Activated CD4-positive, alpha-beta memory T cell treated with anti-CD3 and anti-CD28 coated beads for 36 hours (primary cell): ENCODE measurements at places on chromosomes 4 and X. TPM values are rescaled to one million over a fixed set of nuclear protein-coding genes. Genes with fewer than 3 reads are reported as not detected.

GRCh38 chrX:115591856-115592842, 31.2 kb downstream of the PLS3 start:
- H3K36me3 ChIP-seq, result no peaks in the 10 kb centered on the region
- H3K4me3 ChIP-seq, result no peak overlapping the region
- H3K27ac ChIP-seq, result no peak overlapping the region
- H3K4me1 ChIP-seq, result no peaks in the 10 kb centered on the region
- no peak for DNase-seq

MAGEA8 gene
- not detected for total RNA-seq

DNA sequence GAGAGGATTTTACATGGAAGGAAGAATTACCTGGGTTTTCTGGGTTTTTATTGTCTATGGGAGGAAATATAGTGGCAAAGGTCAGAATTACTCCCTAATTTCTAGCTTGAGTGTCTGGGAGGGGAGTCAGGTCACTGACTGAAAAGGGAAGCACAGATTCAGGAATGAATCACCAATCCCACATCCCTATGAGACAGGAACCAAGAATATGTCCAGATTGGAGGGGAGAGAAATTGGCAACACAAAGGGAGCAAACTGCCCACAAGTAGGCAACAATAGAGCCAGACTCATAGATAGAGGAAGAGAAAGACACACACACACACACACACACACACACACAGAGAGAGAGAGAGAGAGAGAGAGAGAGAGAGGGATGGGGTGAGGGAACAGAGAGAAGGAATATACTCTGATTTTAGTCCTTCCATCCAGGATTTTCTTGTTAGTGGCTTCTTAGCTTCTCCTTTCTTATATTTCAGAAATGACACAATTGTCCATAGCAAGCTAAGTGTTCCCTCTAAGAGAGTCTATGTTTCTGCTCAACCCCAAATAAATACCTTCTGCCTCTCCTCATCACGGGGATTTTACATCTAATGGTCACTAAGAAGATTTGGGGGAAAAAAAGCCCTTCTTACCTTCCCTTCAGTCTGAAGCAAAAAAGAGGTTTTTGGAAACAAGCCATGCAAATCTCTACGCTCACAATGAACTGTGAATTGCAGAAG, 12.0 kb downstream of the P2RY10 start:
- peak overlapping the region; percentile 43 for H3K27ac ChIP-seq
- H3K4me3 ChIP-seq, result peak overlapping the region; percentile 31
- no peaks in the 10 kb centered on the region for H3K27me3 ChIP-seq
- peaks cover 61% of the 10 kb centered on the region for H3K36me3 ChIP-seq

DNA sequence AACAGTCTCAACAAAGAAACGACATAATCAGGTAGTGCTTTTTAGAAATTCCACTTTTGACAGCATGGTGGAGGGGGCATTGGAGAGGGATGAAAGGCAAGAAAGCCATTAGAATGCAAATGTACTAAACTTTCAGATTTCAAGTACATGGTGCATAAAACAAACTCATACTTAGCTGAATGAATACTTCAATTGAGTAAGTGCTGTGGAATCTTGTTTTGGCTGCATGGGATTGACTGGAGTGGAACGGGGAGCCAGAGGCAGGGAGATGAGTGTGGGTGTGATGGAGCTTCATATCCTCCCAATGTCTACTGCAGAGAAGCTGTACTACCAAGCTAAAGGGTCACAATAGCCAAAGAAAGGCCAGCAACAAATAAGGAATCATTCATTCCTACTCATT, 52.4 kb downstream of the USP46 start:
- no peaks in the 10 kb centered on the region for H3K27me3 ChIP-seq
- no peak overlapping the region for H3K27ac ChIP-seq
- no peak overlapping the region for H3K4me3 ChIP-seq
- peaks cover 47% of the 10 kb centered on the region for H3K36me3 ChIP-seq

GRCh38 chr4:8439914-8440491, 520 bp downstream of the ACOX3 start:
- peak overlapping the region; percentile 95 for H3K4me3 ChIP-seq
- no peaks in the 10 kb centered on the region for H3K27me3 ChIP-seq
- DNase-seq, result peak; percentile 50
- peaks cover 67% of the 10 kb centered on the region for H3K4me1 ChIP-seq
- peak overlapping the region; percentile 99 for H3K27ac ChIP-seq

ASB11 gene
- not detected for total RNA-seq

ATP7A gene
- 8.0 TPM for total RNA-seq

P2RY10 gene
- 38.8 TPM for total RNA-seq

SSX4 gene
- not detected for total RNA-seq

GRCh38 chr4:60934566-60935295, 265.4 kb upstream of the ADGRL3 start:
- H3K4me1 ChIP-seq, result no peaks in the 10 kb centered on the region
- H3K27me3 ChIP-seq, result no peaks in the 10 kb centered on the region
- DNase-seq, result no peak

GRCh38 chr4:149896432-149896831, 80.8 kb upstream of the IQCM start:
- no peak overlapping the region for H3K4me3 ChIP-seq
- H3K27me3 ChIP-seq, result no peaks in the 10 kb centered on the region
- H3K4me1 ChIP-seq, result no peaks in the 10 kb centered on the region
- H3K36me3 ChIP-seq, result no peaks in the 10 kb centered on the region
- DNase-seq, result no peak
- no peak overlapping the region for H3K27ac ChIP-seq

- no peaks in the 10 kb centered on the region for H3K4me1 ChIP-seq
- H3K27me3 ChIP-seq, result no peaks in the 10 kb centered on the region
- H3K27ac ChIP-seq, result no peak overlapping the region
- no peak for DNase-seq
- no peak overlapping the region for H3K4me3 ChIP-seq
Observed at GRCh38 chr4:170127758-170128157, 38.0 kb upstream of the AADAT start.

GRCh38 chr4:103902730-103903129, 182.9 kb upstream of the TACR3 start:
- H3K27ac ChIP-seq, result no peak overlapping the region
- H3K27me3 ChIP-seq, result no peaks in the 10 kb centered on the region
- H3K4me3 ChIP-seq, result no peak overlapping the region

- no peak overlapping the region for H3K4me3 ChIP-seq
- no peak for DNase-seq
- no peaks in the 10 kb centered on the region for H3K4me1 ChIP-seq
- H3K36me3 ChIP-seq, result no peaks in the 10 kb centered on the region
- no peak overlapping the region for H3K27ac ChIP-seq
Observed at GRCh38 chr4:167717495-167717894, 374.8 kb upstream of the ANXA10 start.

STOX2 gene
- not detected for total RNA-seq

DNA sequence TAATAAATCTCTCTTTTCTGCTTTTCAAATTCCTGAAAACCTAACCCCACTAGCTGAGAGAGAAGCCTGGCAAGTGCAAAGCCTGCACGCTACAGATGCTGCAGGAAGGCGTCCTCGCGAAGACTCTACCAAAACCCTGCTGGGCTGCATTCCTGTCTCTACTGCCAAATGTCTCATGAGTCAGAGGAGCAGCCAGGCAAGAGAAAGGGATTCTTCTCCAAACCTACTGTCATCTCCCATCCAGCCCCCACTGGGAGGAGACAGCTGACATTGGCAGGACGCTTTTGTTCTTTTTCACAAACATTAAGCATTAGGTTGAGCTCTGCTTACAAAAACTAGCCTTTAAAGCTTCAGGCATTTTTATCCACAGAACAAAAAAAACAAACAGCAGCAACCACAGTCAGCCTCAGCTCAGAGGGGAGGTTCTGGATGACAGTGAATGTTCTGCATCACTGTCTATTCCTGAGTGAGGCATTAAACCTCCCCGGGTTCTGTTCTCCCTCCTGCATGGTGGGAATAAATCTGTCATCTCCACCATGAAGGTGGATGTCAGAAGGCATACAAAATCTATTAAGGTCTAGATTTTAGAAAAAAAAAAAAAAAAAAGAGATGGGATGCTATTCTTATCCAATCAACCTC, 18.0 kb downstream of the CRMP1 start:
- H3K4me3 ChIP-seq, result no peak overlapping the region
- H3K27ac ChIP-seq, result no peak overlapping the region
- H3K27me3 ChIP-seq, result peaks cover 11% of the 10 kb centered on the region
- H3K36me3 ChIP-seq, result no peaks in the 10 kb centered on the region
- H3K4me1 ChIP-seq, result no peaks in the 10 kb centered on the region

- no peak overlapping the region for H3K27ac ChIP-seq
- DNase-seq, result no peak
- no peaks in the 10 kb centered on the region for H3K4me1 ChIP-seq
- H3K36me3 ChIP-seq, result no peaks in the 10 kb centered on the region
- H3K4me3 ChIP-seq, result no peak overlapping the region
Observed at GRCh38 chrX:36963852-36964251, 44.3 kb upstream of the FAM47C start.

DNA sequence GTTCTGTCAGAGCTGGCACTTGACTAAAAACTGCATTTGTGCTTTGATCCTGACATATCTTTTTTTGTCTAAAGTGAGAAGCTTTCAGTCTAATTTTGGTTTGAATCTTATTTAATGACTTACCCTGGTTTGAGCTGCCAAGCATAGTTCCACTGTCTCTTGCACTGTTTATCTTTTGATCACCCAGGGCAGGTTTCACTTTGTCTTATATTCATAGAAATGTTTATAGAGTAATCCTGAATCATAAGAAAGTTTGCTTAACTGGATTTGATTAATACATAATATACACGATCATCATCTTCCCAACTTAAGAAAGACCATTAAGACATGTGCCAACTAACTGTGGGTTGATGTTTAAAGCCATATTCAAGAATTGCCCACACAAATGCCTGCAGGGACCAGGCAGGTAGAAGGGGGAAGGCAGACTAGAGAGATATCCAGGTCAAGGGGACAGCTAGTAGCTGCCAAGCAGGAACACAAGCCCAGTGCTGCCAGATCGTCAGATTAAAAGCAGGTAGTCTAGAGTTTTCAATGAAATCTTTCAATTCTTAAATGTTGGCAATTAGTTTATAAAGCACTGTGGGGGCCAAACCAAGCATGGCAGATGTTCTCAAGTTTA, 1.9 kb downstream of the GK start:
- H3K36me3 ChIP-seq, result peaks cover 24% of the 10 kb centered on the region
- H3K27me3 ChIP-seq, result no peaks in the 10 kb centered on the region
- peaks cover 52% of the 10 kb centered on the region for H3K4me1 ChIP-seq
- H3K27ac ChIP-seq, result peak overlapping the region; percentile 86

DCAF8L2 gene
- total RNA-seq, result not detected

LUZP4 gene
- not detected for total RNA-seq

- no peaks in the 10 kb centered on the region for H3K4me1 ChIP-seq
- H3K36me3 ChIP-seq, result no peaks in the 10 kb centered on the region
- H3K27ac ChIP-seq, result no peak overlapping the region
- H3K4me3 ChIP-seq, result no peak overlapping the region
- peaks cover 3% of the 10 kb centered on the region for H3K27me3 ChIP-seq
Observed at GRCh38 chr4:186651624-186652023, 72.0 kb downstream of the FAT1 start.

GRCh38 chrX:131270080-131270479, 19.0 kb downstream of the IGSF1 start:
- DNase-seq, result no peak
- H3K4me3 ChIP-seq, result no peak overlapping the region
- no peaks in the 10 kb centered on the region for H3K36me3 ChIP-seq
- H3K27me3 ChIP-seq, result no peaks in the 10 kb centered on the region
- no peak overlapping the region for H3K27ac ChIP-seq

- no peaks in the 10 kb centered on the region for H3K4me1 ChIP-seq
- H3K27ac ChIP-seq, result no peak overlapping the region
- H3K36me3 ChIP-seq, result no peaks in the 10 kb centered on the region
- no peak for DNase-seq
- no peaks in the 10 kb centered on the region for H3K27me3 ChIP-seq
Observed at GRCh38 chr4:182328505-182328904, 85.3 kb downstream of the TENM3 start.

TLL1 gene
- not detected for total RNA-seq

DNA sequence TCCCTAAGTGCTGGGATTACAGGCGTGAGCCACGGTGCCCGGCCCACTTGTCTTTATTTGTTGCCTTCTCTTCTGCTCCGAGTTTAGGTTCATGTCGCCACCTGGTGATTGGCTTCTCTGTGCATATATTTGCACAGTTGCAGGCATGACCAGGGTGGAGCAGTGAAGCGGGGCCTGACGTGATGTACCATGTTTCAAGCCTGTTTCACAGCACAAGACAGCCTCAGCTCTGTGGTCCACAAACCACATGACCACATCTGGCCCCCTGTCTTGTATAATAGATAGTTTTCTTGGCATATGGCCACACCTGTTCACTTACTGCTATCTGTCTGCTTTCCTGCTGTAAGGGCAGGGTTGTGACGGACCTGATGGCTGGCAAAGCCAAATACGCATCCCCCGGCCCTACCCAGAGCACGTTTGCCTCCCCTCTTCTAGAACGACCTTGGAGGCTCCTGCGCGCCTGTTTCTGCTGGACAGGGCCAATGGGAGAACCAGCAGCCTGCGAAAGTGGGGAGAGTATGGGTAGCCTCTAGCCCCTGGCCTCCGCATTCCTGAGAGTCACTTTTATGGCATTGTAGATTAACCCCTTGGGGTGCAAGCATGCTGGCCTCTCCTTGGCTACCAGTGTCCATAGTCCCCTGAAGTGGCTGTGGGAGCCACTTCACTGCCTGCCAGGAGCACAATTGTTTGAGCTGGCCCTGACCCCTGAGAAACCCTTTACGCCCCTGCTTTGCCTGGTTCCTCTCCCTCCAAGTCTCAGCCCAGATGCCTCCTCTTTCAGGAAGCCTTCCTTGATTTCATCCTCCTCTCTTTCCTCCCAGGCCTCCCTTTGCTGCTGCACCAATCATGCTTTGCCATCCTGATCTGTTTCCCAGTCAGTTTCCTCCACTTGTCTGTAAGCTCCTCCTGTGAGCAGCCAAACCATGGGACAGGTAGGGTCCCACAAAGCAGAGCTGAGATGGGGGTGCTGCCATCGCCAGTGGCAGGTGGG, 6.0 kb upstream of the SH3TC1 start:
- H3K4me3 ChIP-seq, result no peak overlapping the region
- H3K27ac ChIP-seq, result no peak overlapping the region
- no peaks in the 10 kb centered on the region for H3K36me3 ChIP-seq

DNA sequence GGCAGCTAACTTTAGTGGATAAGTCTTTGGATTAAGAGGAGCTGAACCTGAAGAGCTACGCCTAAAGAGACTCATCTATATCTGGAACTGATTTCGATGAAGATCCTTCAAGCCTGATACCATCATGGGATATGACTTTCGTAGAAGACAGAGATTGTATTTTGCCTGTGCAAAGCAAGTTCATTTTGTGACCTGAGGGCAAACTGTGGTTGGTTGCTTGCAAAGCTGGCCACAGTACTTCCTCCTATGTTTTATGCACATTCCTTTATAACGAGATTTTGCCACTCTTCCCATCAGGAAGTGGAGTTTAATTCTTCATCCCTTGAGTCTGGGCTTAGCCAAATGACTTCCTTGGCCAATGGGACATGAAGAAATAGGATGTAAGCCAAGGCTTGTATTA, 519.3 kb upstream of the NR3C2 start:
- H3K4me1 ChIP-seq, result no peaks in the 10 kb centered on the region
- DNase-seq, result no peak
- H3K36me3 ChIP-seq, result no peaks in the 10 kb centered on the region
- no peak overlapping the region for H3K4me3 ChIP-seq
- no peaks in the 10 kb centered on the region for H3K27me3 ChIP-seq
- H3K27ac ChIP-seq, result no peak overlapping the region
